ENCODE measurements at places on chromosomes 7 and 10.
A peak's percentile ranks its signal among the peaks of the same experiment; 100 is the strongest.

DNA sequence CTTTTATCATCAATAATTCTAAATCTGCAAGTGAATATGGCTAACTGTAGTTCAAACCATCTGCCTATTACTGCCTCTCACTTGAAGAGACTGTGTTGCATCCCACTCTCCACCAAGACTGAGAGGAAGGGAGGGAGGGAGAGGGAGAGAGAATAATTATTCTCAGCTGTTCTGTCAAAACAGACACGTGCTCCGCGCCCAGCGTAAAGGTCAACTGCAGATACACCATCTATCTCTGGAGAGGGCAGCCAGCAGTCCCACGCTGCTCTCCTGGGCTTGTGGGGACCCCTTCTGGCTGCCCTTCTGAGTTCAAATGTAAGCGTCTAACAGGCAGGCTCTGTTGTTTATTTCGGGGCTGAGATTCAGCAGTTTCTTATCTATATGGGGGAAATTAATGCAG is 625.5 kb upstream of the GALNT17 start:
- peak; percentile 35 for DNase-seq

- DNase-seq: no peak
These were observed 133.2 kb upstream of the MDFIC start for GRCh38 chr7:114788706-114789105.

- DNase-seq: no peak
These were observed 4.8 kb downstream of the ADRB1 start for GRCh38 chr10:114048472-114048871.

DNA sequence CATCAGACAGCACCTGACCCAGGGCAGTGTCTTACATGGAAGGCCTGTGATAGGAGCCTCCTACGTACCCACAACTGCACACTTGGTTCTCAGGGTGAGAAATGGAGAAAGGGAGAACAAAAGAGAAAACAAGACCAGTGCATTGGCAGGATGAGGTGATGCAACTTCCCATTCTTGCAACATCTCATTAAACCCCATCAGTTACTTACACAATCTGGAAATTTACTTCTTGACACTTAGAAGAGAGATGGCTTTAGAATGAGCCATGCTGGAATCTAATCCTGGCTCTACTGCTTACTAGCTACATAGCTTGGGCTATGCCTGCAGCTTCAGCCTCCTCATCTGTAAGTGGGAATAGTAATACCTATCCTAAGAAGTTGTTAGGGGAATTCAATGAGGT is 391.7 kb downstream of the KCNMA1 start:
- no peak for DNase-seq

GRCh38 chr7:45157286-45157652 is 322 bp upstream of the RAMP3 start:
- no peak for DNase-seq

DNA sequence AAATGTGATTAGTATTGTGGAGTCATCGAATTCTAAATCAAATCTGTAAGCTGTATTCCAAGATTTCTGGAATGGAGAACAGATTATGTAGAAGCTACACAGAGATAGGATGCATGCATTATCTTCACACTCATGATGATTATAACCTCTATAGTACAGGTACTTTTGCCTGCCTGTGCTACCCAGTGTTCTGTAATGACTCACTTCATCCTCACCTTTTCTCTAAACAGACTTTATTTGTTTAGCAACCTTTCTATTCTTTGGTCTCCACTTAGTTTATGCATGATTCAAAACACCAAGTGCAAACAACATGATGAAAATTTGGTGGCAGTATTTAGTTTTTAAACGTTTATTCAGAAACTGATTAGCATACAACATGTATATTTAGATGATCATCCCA is 68.4 kb upstream of the PRPS1L1 start:
- no peak for DNase-seq

DNA sequence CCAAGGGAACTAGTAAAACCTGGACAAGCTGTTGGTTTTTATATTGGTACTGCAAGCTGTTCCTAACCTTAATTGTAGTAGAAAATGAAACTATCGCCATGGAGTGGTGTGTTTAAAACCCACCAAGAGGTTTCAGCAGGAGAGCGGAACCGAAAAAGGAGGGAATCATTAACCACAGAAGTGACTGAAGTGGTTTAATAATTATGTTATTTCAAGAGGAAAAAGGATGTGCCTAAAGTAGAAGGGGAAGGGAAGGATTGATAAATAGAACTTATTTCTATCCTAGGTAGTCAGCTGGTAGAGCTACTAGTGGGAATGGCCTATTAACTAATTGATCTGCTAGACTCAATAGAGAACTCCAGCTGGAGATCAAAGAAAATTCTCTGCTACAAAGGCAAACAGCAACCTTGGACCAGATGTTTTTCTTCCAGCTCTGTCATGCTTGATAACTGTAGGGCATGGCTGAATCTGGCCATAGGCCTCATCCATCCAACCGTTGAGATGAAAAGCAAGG is 91.8 kb downstream of the BAMBI start:
- DNase-seq: peak; percentile 86

DNA sequence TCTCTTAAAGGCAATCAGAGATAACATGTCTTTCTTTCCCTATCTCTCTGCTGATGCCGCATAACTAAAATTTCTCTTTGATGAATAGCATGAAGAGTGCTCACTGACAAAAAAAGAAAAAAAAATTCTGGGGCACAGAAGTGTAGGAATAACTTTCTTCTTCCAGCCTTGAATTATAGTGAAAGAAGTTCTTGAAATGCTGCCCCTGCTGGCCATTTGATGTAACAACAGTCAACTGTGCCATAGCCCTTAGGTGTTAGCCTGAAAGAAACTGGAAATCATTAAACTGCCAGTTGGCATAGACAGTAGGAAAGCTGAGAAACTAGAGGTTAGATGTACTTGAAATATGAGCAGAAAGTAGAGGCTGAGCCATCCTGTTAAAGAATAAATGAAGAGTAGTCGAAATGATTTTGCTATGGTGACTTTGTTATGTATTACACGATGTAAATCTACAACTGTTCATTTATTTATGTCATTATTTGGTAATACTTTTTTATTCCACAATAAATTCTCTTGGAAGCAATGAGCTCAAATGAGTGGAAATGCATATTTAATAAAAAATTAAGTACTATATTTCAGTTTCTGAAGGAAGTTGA is 48.3 kb upstream of the FAM171A1 start:
- DNase-seq: peak; percentile 29

DNA sequence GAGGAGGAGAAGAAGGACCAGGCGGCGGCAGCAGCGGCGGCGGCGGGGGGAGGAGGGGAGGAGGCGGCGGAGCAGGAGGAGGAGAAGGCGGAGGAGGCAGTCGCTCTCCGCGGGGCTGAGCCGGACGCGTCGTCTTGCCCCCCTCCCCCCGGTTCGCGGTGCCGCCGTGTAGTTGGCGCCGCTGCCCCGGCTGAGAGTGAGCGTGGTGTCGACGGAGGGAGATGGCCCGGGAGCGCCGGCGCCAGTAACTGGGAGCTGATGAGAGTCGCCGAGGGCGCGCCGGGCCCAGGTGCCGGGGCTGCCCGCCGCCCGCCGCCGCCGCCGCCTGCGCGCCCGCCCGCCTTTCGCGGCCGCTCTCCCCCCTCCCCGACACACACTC is 257 bp downstream of the WAC start:
- DNase-seq: no peak

GRCh38 chr7:36085096-36085495 is 68.0 kb upstream of the EEPD1 start:
- DNase-seq: no peak

DNA sequence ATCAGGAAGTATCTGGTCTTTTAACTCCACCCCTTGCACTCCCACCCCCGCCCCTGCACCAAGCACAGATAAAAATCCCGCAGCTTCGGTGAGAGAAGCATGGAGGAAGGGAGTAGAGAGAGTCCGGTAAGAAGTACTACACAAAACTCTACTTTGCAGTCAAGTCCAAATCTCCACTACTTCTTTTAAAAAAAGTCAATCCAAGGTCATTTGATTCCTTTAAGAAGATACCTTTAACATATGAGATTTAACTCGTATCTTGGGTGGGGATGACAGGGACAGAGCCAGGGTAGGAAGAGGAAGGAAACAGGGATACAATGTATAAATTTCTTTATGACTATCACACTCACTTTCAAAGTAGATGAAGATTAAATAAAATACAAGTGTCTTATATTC is 132.1 kb downstream of the NRBF2 start:
- peak; percentile 44 for DNase-seq

GRCh38 chr10:10330418-10330817 is 687.3 kb upstream of the CELF2 start:
- DNase-seq: no peak

DNA sequence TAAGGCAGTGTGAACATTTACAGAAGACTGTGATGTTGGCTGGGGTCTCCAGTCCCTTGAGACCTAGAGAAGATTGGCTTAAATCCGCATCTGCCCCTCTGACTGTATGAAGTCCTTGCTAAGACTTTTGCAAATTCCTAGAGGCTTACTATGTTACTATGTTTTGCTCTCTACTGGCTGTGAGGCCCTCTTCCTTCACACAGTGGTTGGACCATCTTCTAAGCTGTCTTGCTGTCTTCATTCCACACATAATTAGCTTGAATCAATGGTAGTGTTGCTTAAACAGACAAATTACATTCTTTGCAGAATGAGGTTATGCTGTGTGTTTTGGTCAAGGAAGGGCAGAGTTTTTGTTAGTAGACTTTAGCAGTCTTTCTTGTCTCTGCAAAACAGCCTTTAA is 658.0 kb downstream of the TYW1 start:
- no peak for DNase-seq

- DNase-seq: no peak
These were observed 3.0 kb upstream of the JAZF1 start for GRCh38 chr7:28183627-28184026.

DNA sequence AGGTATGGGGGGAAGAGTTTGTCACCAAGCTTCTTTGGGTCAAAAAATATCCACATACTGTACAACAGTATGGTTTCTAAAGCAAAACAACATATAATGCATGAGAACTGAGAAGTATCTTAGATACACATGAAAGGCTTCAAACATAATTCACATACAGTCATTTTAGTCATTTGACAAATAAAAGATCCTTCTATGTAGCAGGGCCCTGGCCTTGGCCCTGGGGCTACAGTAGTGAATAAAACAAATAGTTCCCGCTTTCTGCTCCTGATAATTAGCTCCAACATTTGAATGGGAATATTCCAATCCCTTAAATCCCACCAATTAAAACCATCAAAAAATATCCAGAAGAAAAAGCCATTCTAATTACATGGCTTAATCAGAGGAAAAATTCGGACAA is 51.3 kb downstream of the MALSU1 start:
- DNase-seq: no peak

GRCh38 chr7:93817004-93817403 is 73.5 kb downstream of the TFPI2 start:
- DNase-seq: no peak

DNA sequence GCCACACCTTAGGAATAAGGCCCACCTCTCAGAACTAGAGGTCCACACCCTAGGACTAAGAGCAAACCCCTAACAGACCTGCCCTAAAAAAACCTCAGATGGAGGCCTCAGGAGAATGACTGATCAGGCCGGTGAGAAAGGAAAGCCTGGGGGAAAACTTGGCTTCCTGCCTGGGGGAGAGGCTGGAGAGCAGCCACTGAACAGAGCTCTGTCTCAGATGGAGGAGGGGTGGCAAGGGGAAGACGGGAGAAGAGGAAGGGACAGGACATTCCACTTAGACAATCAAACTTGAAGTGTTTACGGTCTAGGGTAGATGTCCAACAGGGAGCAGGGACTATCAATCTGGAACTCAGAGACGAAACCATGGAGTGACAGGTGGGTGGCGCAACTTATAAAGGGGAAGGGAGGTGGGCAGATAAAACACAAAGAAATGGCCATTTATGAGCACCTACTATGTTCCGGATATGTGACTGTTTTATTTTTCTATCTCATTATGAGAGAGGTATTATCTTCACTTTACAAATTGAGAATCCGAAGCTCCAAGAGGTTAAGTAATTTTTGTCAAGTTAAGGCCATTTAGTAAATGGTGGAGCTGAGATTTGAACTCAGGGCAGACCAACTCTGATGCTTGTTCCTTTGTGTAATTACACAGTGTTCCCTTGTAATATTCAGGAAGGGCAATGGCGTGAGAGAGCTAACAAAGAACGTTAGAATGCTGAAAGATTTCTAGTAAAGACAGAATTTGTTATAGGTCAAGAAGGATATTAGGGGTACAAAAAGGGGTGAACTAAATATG is 82.6 kb downstream of the DNMBP start:
- peak; percentile 15 for DNase-seq

GRCh38 chr7:6117533-6117932 is 86.4 kb downstream of the ANKRD61 start:
- DNase-seq: no peak

DNA sequence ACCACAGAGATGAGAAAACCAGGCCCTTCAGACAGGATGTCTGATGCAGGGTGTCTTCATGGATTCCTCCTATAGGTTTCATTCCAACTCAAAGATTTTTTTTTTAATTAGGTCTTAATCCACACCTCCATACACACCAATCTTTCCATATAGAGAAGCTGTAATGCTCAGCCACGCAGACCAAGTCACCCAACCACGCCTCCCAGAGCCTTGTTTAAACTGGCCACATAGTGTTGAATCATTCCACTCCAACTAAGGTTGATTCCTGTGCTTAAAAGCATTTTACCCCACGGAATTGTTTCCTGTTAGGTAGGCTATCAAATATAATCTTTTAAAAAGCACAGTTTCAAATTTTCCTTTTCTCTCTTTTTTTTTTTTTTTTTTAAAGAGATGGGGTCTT is 153.6 kb downstream of the TYW1B start:
- no peak for DNase-seq

GRCh38 chr7:20201380-20201779 is 15.8 kb downstream of the MACC1 start:
- no peak for DNase-seq

- no peak for DNase-seq
These were observed 65.2 kb upstream of the EMX2 start for GRCh38 chr10:117477211-117477947.

DNA sequence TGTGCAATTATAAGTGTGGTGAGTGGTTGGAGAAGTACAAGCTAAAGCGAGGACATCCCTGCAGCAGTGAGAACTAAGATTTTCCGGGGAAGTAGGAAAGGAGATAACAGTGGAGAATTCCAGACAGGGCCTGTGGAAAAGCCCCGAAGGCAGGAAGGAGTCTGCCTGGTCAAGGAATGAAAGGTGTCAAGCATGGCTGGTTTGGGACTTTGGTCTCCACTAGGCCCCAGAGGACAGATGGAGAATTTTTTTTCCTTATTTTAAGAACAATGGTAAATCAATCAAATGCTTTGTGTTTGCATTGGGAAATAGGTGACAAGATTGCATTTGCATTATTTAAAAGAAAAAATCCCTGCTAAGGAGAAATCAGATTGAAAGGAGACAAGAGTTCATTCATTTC is 3.2 kb upstream of the CEP55 start:
- peak; percentile 6 for DNase-seq
